Endothelial cell (in vitro differentiated cells): ENCODE measurements at places on chromosomes 2 and 18.

- DNase-seq, result no peak
These were observed 27.5 kb downstream of the CDH20 start for GRCh38 chr18:61360404-61361383.

DNA sequence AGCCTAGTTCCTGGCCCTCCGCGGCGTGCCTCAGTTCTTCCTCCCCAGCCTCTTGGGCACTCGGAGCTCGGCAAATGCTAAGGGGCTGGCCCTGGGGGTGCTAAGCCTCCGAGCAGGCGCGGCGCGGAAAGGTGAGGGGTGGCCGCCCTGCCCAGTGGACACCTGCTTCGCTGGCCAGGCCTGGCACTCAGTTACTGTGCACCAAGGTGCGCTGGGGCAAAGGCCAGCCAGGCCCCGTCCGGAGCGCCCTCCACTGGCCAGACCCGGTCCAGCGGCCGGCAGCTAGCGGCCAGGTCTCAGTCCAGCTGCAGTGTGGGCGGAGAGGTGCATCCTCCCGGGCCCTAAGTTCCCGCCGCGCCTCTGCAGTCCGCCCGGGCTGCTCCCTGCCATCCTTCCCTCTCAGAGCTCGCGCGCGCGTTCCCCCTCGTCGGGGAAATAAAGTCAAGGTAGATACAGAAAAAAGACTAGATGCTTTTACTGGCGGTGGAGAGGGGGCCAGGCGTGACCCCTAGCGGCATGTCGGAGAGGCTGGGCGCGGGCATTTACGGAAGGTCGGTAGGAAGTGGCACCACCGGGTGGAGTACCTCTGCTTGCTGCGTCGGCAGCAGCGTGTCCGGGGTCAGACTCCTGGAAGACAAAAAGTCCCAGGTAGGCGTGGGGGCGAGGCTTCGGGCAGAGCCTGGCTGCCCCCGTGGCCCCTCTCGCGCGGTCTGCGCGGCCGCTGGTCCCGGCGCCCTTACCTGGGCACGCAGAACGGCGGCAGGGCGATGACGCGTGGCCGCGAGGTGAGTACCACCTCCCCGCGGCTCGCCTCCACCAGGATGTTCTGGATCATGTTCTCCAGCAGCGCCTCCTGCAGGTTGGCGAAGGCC lies 9.4 kb upstream of the CRYBA2 start:
- DNase-seq, result peak; percentile 86

DNA sequence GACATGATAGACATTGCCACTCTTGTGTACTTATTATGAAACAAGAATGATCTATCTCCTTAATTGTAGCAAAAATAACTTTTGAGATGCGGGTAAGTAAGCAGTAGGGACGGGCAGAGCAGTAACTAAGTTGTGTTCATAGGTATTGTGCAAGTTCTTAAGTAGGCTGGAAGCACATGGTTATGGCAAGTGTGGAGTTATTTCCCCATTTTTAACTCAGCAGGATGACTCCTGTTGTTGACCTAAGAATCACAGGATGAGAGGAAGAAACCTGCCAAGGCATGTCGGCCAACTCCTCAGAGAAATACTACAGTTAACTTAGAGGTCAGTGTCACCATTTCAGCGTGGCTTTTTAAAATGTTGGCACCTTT lies 51.1 kb upstream of the FN1 start:
- no peak for DNase-seq

DNA sequence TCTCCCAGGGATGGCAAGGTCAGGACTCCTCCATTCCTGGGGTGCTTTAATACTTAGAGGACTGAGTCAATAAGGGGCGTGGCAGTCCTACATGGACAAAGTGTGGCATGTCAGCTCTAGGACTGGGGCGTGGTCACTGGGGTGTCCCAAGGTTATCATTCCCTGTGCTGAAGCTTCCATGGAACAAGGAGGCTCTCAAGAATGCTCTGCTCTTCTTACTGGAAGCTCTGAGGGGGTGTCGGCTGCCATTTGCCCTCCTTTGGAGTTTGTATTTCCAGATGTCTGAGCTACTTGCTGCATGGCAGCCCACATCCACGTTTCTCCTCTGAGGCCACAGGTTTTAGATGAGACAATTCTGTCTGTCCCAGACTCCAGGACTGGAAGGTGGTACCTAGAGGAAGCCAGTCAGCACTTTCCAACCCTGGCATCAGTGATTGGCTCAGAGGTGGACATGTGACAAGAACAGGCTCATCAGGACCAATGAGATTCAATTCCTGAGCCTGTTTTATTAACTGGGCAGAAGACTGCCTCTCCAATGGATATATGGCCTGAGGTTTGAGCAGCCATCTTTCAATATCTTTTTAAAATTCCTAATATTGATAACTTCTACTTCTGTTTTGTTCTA lies 128.9 kb upstream of the ARL4C start:
- no peak for DNase-seq

DNA sequence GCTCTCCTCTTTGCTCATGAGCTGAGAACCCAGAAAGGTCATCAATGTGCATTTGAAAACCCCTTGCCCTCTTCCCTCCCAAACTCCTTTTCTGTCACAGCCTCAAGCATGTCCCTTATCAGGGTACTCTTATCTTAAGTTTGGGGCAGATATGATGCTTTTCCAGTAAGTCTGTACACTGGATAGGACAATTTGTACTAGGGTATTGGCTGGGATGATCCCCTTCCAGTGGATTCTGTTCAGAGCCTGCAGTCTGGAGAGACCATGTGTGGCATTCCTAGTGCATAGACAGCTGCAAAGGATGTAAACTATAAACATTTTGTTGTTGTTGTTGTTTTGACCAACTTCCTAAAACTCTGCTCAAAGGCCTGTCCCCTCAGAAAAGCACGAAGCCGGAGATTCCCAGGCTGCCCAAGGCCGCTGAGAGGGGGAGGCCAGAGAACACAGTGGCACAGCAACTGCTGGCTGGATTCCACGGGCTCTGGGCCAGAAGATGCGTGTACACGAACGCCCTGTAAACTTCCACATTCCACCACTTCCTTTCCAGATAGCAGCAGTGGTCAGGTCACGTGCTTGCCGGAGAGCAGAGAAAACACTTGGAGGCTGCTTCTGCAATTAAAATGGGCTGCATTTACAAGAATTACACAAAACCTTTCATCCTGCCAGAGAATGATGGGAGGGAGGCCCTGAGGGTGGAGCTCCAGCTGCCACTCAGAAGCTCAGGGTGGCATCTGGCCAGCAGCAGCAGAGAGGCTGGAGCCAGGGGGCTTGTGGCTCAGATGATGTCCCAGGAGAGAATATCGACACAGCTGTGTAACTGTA lies 42.1 kb downstream of the BMP10 start:
- DNase-seq, result peak; percentile 12

DNA sequence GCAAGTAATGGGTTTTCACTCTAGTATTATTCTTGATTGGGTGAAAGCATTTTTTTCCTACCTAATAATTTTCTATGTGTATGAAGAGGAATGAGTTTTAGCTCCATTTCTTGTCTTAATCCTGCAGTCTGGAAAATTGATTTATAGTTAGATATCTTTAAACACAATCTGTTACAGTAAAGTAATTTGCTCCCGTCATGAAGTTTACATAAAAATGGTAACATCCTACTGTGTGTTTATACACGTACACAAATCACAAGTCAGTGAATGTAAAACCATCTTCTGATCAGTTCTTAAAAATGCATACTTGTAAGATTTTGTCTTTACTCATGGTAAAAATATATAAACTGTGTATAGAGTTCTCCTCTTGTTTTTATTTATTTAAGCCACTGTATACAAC lies 51.1 kb downstream of the MAP2 start:
- DNase-seq, result no peak

DNA sequence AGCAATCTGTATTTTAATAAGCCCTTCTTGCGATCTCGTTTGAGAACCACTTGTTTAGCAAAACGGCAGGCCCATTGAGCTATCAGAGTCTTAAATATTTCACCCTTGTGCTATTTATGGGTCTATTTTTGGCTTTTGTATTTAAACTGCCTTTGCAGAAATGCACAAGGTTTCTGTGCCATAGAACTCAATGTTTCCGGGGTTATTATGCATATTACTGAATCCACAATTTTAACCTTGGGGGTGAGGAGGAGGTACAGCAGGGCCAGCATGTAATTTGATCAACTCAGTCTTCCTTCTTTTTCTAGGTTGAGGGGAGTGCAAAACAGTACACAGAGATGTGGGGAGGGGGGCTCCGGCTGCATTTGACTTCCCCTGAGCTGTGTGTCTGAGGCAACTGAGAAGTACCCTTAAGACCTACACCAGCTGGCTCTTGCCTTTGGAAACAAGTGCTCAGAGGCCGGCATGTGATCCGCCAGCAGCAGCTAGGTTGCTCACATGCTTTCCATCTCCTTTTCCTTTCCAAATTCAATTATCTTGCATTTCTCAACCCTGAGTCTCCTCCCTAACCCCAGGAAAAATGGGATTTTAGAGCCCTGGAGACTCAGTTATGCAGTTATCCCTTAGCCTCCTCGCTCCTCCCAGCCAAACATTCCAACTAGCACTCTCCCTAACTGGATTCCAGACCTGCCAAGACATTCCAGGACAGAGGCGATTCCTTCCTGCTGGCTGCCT lies 103.0 kb downstream of the HNRNPLL start:
- no peak for DNase-seq

DNA sequence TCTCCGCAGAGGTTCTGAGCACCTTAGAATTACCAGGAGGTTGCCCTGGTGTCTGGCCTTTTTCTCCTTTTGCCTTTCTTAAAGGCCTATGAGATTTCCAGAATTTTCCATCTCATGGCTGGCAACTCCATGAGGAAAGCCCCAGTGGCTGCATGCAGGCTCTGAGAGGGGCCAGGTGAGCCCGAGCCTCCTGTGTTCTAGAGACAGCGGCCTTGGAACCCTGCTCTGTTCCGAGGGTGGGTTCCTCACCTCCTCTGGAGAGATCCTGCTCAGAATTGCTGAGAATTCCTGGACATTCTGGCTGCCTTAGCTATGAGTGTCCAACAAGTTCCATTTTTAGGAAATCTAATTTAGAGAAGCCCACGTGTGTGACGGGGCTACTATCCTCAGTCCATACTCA lies 35.7 kb upstream of the HPCAL1 start:
- DNase-seq, result no peak

DNA sequence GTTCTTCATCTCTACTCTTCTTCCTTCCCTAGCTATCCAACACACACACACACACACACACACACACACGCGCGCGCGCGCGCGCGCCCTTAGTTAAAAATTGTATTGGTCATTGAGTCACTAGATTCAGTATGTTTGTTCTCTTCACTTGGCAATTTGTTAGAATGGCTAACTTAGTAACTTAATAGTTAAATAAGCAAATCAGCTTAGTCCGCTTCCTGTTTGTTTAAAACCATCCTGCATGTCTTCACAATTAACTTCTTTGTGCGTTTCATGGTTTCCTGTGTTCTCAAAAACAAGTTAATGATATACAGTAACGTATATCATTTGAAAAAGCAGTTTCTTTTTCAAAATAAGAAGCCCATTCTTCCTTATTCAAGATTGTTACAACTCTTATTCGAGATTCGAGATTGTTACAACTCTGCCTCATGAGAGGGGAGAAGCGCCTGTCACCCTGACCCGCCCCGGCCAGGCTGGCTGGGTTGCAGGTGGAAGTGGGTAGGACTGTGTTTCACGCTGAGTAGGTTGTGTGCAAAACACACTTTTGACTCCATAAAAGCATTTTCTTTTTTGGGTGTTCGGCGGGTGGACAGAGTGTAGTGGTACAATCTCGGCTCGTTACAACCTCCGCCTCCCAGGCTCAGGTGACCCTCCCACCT lies 9.5 kb upstream of the CNNM3 start:
- no peak for DNase-seq

- no peak for DNase-seq
These were observed 26.6 kb downstream of the RASGRP3 start for GRCh38 chr2:33503002-33503401.

DNA sequence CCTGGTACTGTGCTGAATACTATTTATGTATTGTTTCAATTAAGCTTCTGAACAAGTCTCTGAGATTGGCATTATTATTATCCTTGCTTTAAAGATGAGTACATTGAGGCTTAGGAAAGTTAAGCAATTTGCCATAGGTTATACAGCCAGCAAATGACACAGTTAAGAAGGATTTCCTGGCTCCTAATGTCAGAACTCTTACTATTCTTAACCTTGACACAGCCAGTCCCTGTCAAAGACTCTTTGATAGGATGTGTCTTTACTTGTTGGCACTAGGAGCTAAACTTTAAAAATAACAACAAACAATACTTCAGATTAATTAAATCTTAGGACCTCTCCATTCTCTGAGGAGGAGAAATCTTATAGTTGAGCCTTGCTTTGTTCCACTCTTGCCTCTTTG lies 70.6 kb downstream of the UBR3 start:
- DNase-seq, result no peak

GRCh38 chr2:101520246-101520645 lies 45.3 kb upstream of the RFX8 start:
- DNase-seq, result peak; percentile 16

DNA sequence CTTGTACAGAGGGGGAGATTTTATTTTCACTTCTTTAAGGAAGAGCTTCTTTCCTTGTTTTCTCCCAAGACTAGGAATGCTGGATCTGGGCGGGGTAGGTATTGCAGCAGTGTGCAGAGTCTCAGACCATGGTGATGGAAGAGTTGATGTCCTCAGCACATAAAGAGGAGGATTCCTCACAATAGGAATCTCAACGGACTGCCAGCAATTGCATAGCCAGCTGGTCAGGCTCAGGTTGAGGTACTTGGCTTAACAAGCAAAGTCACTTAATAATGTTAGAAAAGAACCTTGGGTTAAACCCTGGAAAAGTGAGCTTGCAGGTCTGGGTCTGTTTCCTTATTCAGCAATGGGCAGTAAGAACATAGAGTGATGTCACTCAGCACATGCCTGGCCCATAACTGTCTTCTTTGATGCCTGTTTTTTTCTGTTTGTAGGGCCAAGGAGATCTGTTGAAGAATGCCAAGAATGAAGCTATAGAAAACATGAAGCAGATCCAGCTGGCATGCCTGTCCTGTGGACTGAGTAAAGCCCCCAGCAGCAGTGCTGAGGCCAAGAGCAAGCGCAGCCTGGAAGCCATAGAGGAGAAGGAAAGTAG lies 342.1 kb downstream of the PLCL1 start:
- DNase-seq, result no peak

- no peak for DNase-seq
These were observed 20.4 kb upstream of the PELI1 start for GRCh38 chr2:64164629-64165028.

- DNase-seq, result no peak
These were observed 487.5 kb downstream of the SUCLG1 start for GRCh38 chr2:83971547-83971946.

DNA sequence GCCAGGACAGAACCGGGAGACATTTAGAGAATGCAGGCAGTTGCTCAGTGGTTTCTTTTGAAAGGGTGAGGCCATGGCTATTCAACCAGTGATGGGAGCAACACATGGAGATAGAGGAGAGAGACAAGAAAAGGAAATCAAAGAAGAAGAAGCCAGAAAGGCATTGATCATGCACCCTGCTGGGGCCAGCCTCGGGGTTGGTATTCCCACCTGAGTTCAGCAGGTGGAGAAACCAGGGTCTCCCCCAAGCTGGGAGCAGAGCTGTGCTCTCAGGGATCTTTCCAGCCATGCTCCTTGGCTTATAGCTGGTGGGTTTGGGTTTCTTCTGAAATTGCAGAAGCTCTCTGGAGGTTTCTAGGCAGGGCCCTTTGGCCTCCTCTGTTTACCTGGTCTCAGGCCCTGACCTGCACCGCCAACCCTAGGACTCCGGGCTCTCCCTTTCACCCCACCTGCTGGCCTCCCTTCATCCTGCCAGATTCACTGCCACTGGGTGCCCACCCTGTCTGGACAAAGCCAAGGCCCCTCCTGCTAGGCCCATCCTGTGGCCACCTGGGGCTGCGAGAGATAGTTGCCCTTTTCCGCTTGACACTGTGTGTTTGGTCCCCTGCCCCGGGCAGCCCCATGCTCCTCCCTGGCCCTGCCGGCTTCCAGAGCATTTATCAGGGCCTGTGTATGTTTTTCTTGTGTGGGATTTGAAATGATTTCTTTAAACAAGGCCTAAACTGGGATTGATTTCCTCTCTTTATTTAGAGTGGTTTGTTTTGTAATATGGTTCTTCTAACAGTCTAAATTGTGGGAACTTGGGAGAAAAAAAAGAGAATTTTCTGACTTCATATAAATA lies 126.7 kb downstream of the DDX1 start:
- no peak for DNase-seq
